Motor neuron (in vitro differentiated cells): ENCODE measurements at places on chromosomes 11 and 22. TPM values are rescaled to one million over a fixed set of nuclear protein-coding genes. Genes with fewer than 3 reads are reported as not detected.
A peak's percentile ranks its signal among the peaks of the same experiment; 100 is the strongest.

- ATAC-seq: peak; percentile 77
These were observed at the start of gene BTG4 for GRCh38 chr11:111512296-111513239. BTG4 (minus strand) TSS chr11:111512386; CDS start chr11:111498776, 13,610 bp downstream.

- ATAC-seq: no peak
These were observed 216.5 kb downstream of the NAV2 start for GRCh38 chr11:19929147-19929546.

GRCh38 chr11:103807806-103808205, 228.6 kb upstream of the DDI1 start:
- no peak for ATAC-seq

Gene OR2D2
- 0.11 and 0.19 TPM in 2 replicates for total RNA-seq

DNA sequence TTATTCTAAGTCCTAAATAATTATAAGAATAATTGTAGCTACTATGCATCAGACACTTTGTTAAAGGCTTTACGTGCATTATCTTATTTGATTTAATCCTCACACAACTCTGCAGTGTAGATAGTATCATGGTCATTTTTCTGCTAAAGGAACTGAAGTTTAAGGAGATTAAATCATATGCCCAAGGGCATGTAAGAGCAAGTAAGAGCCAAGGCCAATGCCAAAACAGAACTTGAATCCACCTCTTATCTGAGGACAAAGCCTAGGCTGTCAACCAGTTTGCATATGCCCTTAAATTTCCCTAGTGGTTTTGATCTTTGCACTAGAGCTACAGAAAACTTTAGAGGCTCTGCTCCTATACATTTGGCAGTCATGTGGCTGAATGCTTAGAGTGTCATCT, 65.6 kb upstream of the OR5AK2 start:
- ATAC-seq: no peak

Gene DRD2
- 0.13 and 1.4 TPM in 2 replicates for total RNA-seq

Gene VEGFB
- total RNA-seq: 28.6 and 30.3 TPM in 2 replicates

Gene GLB1L2
- 5.0 and 5.6 TPM in 2 replicates for total RNA-seq
